ENCODE measurements at places on chromosomes 7 and 10.

- no peak for DNase-seq
These were observed 71.9 kb downstream of the SRI start for GRCh38 chr7:88147949-88148348.

DNA sequence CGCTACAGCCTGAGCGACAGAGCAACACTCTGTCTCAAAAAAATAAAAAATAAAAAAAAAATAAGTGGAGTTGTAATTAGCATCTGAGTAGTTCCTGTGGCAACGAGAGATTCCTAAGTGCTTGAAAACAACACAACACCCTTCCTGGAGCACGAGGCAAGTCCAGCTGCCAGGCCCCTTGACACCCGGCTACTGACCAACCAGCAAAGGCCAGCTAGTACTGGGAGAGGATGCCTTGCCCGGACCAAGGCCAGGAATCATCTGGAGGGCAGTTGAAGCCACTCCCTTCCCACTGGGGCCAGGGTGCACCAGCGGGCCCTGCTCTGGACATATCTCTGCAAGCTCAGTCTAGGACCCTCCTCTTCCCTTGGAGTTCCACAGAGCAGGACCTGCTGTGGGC lies 536 bp downstream of the C10orf105 start:
- DNase-seq, result peak; percentile 73

- no peak for DNase-seq
These were observed at the start of gene NRG3 for GRCh38 chr10:81874875-81875466. TSS of gene NRG3 (plus strand) at chr10:81875194.

DNA sequence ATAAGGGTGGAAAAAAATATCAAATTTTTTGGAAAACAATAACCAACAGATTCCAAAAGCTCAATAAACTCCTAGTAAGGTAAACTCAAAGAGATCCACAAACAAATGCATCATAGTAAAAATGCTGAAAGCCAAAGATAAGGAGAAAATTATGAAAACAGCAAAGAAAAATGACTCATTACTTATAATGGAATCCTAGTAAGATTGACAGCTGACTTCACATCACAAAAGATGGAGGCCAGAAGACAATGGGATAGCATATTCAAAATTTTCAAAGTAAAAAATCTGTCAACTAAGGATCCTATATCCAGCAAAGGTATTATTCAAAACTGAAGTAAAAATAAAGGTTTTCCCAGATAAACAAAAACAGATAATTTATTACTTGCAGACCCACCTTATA lies 183.4 kb upstream of the VIPR2 start:
- DNase-seq, result no peak

GRCh38 chr10:127610816-127611215 lies 61.7 kb downstream of the NPS start:
- DNase-seq, result no peak

DNA sequence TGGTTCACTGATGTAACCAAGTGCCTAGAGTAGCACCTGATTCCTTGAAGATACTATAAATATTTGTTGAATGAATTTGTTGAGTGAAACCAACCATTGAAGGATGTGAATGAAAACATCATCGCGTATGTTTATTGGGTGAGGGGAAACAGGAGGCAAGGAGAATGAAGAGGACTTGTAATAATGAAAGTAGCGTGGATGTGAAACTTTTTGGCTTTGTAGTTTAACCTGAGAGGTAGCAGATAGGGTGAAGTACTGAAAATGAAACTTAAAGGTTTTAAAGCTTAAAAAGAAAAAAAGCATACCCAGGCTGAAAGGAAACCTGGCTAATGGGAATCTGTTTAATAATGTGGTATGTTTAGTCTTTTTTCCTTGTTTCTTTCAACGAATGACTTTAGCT lies 5.2 kb downstream of the CCNY start:
- no peak for DNase-seq

GRCh38 chr10:5760515-5760914 lies 52.7 kb downstream of the GDI2 start:
- DNase-seq, result no peak

- no peak for DNase-seq
These were observed 61.6 kb upstream of the TBX20 start for GRCh38 chr7:35315517-35315916.

GRCh38 chr10:13238271-13239077 lies 4.3 kb upstream of the UCMA start:
- no peak for DNase-seq

GRCh38 chr10:12729885-12730284 lies 271.6 kb downstream of the CCDC3 start:
- DNase-seq, result no peak

DNA sequence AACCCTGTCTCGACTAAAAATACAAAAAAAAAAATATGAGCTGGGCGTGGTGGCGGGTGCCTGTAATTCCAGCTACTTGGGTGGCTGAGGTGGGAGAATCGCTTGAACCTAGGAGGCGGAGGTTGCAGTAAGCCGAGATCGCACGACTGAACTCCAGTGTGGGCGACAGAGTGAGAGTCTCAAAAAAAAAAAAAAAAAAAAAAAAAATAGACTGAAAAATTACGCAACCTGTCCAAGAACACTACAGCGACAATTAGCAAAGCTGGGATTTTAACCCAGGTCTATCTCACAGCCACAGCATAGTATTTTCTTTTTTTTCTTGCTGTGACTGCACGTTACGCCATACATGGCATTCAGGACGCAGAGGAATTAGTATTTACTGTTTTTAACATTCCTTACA lies 1.1 kb upstream of the RABGEF1 start:
- DNase-seq, result no peak

GRCh38 chr10:78952030-78952429 lies 116.7 kb upstream of the ZMIZ1 start:
- no peak for DNase-seq

DNA sequence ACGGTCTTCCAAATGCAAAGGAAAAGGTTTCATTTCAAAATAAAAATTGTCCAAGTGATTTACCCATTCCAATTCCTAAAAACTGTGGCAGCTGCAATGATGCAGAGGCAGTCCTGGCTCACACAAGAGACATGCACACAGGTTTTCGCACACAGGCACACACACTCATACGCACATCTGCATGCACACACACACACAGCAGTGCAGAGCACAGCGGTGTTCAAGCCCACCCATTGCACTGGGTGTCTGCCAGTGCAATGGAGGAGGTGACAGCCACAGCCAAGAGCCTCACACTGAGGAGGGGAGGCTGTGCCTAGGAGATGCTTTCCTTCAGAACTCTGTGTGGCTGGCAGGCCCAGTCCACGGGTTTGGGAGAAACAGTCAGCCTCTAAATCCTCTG lies 123.7 kb downstream of the SLIT1 start:
- DNase-seq, result no peak

- no peak for DNase-seq
These were observed 27.8 kb downstream of the RNLS start for GRCh38 chr10:88555190-88555908.

DNA sequence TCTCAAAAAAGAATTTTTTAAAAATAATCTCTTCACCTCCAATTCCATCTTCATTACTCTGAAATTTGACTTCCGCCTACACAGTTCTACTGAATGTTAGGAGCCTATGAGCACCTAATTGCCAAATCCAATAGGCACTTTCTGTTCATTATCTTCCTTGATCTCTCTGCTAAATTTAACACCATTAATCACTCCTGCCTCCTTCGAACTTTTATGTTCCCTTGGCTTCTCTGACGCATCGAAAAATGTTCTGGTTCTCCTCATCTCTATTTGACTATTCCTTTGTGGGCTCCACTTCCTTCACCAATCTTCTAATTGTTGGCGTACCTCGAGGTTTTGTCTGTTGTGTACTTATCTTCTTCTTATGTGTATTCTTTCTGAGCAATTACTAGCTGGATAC lies 87.3 kb downstream of the MTPN start:
- no peak for DNase-seq

GRCh38 chr7:158572000-158572828 lies 15.4 kb downstream of the PTPRN2 start:
- no peak for DNase-seq

DNA sequence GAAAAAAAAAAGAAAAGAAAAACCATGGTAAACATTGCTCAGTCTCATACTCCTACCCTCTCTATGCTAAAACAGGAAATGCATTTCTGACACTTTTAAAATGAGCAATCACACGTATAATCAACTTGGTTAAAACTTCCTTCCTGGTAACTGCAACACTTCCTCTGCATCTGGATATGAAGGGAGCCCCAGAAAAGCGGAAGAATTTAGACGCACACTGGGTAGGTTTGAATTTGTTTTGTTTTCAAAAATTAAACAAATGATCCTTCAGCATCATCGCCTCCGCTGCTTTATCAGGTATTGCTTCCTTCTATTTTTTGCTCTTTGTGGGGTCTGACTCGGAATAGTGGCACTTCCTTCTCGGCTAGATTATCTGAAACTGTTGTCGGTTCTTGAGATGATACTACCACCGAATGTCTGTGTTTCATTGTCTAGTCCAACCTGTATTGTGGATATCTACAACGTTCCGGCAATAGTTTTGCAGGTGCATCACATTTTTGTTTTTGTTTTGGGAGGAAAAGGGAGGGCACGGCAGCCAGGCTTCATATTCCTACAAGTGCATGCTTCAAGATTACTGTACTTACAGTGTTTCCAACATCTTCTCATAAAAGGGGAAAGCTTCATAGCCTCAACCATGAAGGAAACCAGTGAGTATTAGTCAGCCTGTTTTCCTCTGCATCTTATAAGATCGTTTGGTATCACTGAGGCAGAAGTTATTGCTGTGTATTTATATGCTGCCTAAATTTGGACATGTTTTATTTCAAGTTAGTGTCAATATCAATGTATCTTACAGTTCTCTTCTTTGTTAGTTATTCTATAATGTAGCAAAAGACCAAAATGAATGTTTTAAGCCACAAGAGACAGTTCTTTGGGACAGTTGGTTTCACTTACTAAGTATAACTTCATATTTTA lies at the start of gene PIK3CG:
TSS of gene PIK3CG (plus strand) at position 153 of the 912 bp plus-strand sequence. CDS start 2,280 bp downstream, outside the sequence.
- no peak for DNase-seq

GRCh38 chr7:22563621-22564241 lies 63.7 kb upstream of the STEAP1B start:
- DNase-seq, result no peak

DNA sequence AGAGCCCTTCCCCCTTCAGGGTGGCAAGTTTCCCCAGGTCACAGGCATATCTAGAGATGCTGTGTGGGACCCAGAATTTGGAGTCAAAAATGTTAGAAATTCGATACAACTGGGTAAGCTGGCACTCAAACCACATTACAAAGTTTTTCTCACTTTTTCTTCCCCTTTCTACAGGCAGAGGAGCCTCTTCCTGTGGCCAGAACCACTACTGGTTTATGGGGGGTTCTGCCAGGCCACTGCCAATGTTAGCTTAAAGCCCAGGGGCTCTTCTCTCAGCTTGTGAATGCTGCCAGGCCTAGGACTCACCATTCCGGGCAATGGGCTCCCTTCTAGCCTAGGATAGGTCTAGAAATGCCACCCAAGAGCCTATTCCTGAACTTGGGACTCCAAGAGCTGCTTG lies 617.9 kb upstream of the PHF14 start:
- DNase-seq, result no peak

GRCh38 chr10:14918964-14919363 lies 34.9 kb downstream of the DCLRE1C start:
- no peak for DNase-seq

- DNase-seq, result no peak
These were observed 142.9 kb downstream of the NOC3L start for GRCh38 chr10:94219829-94220228.

GRCh38 chr10:28915989-28916588 lies 238.8 kb downstream of the BAMBI start:
- DNase-seq, result no peak

- DNase-seq, result no peak
These were observed 66.7 kb upstream of the LEP start for GRCh38 chr7:128174386-128174785.

- DNase-seq, result no peak
These were observed 122.5 kb upstream of the CDK13 start for GRCh38 chr7:39827571-39827970.

- no peak for DNase-seq
These were observed at the start of gene GDF10 for GRCh38 chr10:47299611-47300428. TSS of gene GDF10 (plus strand) at chr10:47300197. CDS start at chr10:47300652, 455 bp downstream.

- no peak for DNase-seq
These were observed 332.7 kb upstream of the PFKP start for GRCh38 chr10:2734603-2735002.

GRCh38 chr7:150891740-150892139 lies 39.4 kb downstream of the AOC1 start:
- DNase-seq, result no peak

DNA sequence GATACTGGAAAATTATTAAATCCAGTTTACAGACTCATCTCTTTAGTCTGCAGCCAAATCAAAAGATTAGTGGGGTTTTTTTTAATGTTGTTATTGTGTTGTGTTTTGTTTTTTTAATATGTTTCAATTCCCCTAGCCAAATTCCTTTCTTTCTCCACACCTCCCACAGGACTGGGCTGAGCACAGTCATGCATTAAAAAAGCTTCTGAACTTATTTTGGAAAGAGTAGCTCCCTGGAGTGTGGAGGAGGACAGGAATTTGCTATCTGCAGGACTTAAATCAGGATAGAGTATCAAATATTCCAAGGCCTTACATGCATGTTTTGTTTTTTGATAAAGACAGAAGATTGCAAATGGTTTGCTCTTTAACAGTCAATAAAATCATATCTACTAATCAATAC lies 90.7 kb downstream of the GNAI1 start:
- DNase-seq, result no peak

- DNase-seq, result no peak
These were observed 11.5 kb upstream of the PLAU start for GRCh38 chr10:73899423-73899822.

- DNase-seq, result peak; percentile 69
These were observed 3.2 kb downstream of the SFMBT2 start for GRCh38 chr10:7407368-7408290.

GRCh38 chr7:142248-142941 lies 50.0 kb upstream of the FAM20C start:
- peak; percentile 79 for DNase-seq

GRCh38 chr7:55066524-55066923 lies 47.7 kb downstream of the EGFR start:
- no peak for DNase-seq

DNA sequence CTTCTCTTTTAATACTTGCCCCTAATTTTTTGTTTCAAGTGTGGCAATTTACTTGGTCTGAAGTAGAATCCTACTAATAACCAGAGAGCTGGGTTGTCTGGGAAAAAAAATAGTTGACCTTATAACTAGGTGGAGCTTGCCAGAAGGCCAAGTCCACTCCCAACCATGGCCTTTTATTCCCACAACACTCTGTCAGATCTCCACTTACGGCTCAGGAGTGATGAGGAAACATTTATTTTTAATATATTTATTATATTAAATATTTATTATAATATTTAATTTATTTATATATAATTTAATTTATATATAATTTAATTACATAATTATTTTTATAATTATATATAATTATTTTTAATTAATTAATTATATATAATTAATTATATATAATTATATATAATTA lies 58.8 kb downstream of the TSPAN12 start:
- no peak for DNase-seq
